ENCODE measurements at places on chromosomes 12 and 14.

GRCh38 chr14:89801136-89801535 is 153.4 kb downstream of the EFCAB11 start:
- DNase-seq: no peak

- DNase-seq: no peak
Measured at GRCh38 chr12:6200256-6201212, at the start of gene CD9. Gene CD9, plus strand, starts transcription at chr12:6200400. Its CDS starts 100 bp downstream, at chr12:6200500.

- DNase-seq: no peak
Measured at GRCh38 chr12:126704609-126705008, 1562.4 kb upstream of the TMEM132C start.

- DNase-seq: no peak
Measured at GRCh38 chr14:97253756-97254155, 456.6 kb downstream of the VRK1 start.

Measured in G401 (cell line).